ENCODE measurements at places on chromosomes 3 and 15. TPM values are rescaled to one million over a fixed set of nuclear protein-coding genes. Genes with fewer than 3 reads are reported as not detected.

TUSC7 gene
- total RNA-seq = not detected

TMCO5A gene
- not detected for total RNA-seq

CALML4 gene
- total RNA-seq = 8.3 TPM

DNA sequence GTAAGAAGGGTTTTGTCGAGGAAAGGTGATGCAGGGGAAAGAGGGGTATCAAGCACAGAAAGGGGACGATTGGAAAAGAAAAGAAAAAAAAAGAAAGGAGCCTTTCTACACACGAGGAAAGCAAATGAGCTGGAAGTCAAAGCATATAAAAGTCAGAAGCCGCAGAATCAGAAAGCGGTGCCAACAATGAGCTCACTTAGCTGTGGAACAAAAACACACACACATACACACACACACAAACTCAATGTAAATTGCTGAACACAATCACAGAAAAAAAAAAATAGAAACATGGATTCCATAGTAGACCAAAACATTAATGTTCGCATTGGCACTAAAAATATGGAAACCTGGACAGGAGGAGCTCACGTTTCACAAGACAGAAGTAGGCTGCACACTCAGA, 63.4 kb upstream of the FEZF2 start:
- DNase-seq = no peak

GRCh38 chr15:93861413-93861812, 369.9 kb upstream of the MCTP2 start:
- no peak for DNase-seq

GRCh38 chr3:46017720-46018119, 9.6 kb downstream of the XCR1 start:
- DNase-seq = no peak

GRCh38 chr3:188021041-188021440, 132.9 kb upstream of the LPP start:
- DNase-seq = peak; percentile 66

DNA sequence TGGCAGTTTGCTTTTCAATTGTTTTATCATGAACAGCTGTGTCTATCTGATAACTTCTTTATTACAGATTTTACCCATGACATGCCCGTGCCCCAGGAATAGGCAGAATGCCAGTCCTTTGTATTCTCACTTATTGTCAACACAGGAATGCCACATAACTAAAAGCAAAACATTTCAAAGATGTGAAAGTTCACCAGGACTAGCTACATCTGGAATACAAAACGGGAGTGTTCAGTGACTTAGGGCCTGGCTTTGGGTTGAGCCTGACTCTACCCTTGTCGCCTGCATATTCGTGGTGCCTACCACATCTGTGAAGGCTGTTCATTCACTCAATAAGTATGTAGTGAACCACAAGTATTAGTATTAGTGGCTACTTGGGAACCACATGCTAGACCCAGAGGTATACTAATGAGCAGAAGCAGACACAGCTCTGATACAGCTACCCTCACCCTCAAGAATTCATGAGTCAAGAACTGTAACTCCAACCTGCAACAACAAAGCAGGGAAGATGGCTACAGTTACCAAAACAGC, 2.9 kb downstream of the TNFSF10 start:
- no peak for DNase-seq

GRCh38 chr3:21464746-21465145, 286.3 kb downstream of the ZNF385D start:
- no peak for DNase-seq

DNA sequence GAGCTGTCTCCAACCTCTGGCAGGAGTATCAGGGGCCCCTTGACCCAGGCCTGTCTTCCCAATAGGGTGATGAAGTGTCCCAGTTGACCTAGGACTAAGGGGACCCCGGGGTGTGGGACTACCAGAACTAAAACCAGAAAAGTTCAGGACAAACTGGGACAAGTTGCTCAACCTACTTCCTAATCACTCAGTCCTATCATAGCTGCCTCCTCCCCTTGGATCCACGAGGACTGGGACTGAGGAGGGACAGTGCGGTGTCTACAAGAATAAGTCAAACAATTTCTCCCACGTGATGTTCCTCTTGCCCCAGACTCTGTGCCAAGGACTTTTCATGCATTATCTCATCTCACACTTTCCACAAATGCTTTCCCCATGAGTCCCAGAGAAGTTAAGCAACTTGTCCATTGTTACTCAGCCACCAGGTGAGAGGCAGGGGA, 49.4 kb upstream of the SLCO2A1 start:
- no peak for DNase-seq

GRCh38 chr3:127820826-127821313, 1.4 kb downstream of the MGLL start:
- no peak for DNase-seq

- no peak for DNase-seq
These were observed 9.7 kb downstream of the WDR5B start for GRCh38 chr3:122406198-122406597.

DNA sequence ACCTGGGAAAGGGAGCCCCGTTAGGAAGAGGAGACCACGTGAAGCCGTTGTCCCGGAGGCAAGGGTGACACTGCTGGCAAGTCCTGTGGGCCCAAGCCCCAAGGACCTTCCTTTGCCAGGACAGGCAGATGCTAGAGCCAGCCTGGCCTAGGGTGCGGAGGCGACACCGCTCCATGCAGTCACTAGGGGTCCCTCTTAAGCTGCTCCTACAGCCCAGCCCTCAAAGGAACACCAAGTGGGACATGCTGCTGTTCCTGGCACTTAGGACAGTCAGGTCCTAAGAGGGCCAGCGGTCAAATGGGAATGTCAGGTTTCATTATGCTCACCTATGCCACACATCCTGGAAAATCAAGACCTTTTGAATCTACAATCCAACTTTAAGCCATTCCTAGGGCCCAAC, 59.7 kb downstream of the RPN1 start:
- DNase-seq = no peak

- no peak for DNase-seq
These were observed 1.5 kb downstream of the LRRK1 start for GRCh38 chr15:100920516-100921135.

DNA sequence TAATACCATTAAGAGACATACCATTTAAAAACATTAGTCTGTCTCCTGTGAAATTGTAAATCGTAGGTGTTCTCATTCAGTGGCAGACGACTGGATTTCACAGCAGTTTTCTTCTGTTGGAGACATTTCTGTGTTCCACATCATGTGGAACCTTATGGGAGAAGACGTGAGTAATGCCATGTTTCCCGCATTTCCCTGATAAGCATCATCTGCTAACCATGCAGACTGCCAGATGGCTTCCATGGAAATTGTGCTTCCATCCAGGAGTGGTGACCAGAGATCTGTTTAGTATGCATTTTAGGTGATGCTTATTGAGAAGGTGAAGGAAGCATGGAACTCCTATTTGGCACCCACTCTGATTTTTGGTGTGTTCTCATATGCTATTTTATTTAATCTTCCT, 28.4 kb upstream of the ST3GAL6 start:
- no peak for DNase-seq

- peak; percentile 49 for DNase-seq
These were observed 17.8 kb downstream of the TMEM212 start for GRCh38 chr3:171860830-171861535.

- no peak for DNase-seq
These were observed 230.5 kb upstream of the LRTM1 start for GRCh38 chr3:55158345-55158744.

- no peak for DNase-seq
These were observed 17.3 kb upstream of the C3orf62 start for GRCh38 chr3:49294343-49294742.
